CD8-positive, alpha-beta T cell (primary cell): ENCODE measurements at places on chromosomes 13 and 19. TPM values are rescaled to one million over a fixed set of nuclear protein-coding genes. Genes with fewer than 3 reads are reported as not detected.

Gene ZIM2
- total RNA-seq = not detected

Gene LGALS7
- not detected for total RNA-seq

Gene FCHO1
- total RNA-seq = 38.4 TPM

Gene VSTM1
- not detected for total RNA-seq

Gene VMAC
- 18.6 TPM for total RNA-seq

Gene TGFBR3L
- 2.7 TPM for total RNA-seq

Gene TEX101
- total RNA-seq = not detected

Gene SERTAD3
- 33.4 TPM for total RNA-seq

Gene CYP2A6
- total RNA-seq = not detected

Gene CBY2
- total RNA-seq = not detected

Gene CILP2
- total RNA-seq = 0.71 TPM

Gene ZNF571
- total RNA-seq = 30.5 TPM

Gene ZNF776
- 22.3 TPM for total RNA-seq

Gene FAM216B
- not detected for total RNA-seq

Gene LRFN3
- total RNA-seq = 2.2 TPM

Gene PABPC3
- total RNA-seq = 1.4 TPM

Gene KIR3DL2
- total RNA-seq = 1.00 TPM

Gene ZNF726
- 4.4 TPM for total RNA-seq

Gene CCDC169
- not detected for total RNA-seq

Gene IZUMO2
- not detected for total RNA-seq

Gene DAND5
- not detected for total RNA-seq

Gene ZNF540
- total RNA-seq = 17.8 TPM
